ENCODE measurements at places on chromosomes 5 and 9.
A peak's percentile ranks its signal among the peaks of the same experiment; 100 is the strongest.

- DNase-seq = no peak
Measured at GRCh38 chr9:129365196-129365595, 187.1 kb upstream of the IER5L start.

- DNase-seq = no peak
Measured at GRCh38 chr5:160133918-160134304, 14.7 kb upstream of the PWWP2A start.

DNA sequence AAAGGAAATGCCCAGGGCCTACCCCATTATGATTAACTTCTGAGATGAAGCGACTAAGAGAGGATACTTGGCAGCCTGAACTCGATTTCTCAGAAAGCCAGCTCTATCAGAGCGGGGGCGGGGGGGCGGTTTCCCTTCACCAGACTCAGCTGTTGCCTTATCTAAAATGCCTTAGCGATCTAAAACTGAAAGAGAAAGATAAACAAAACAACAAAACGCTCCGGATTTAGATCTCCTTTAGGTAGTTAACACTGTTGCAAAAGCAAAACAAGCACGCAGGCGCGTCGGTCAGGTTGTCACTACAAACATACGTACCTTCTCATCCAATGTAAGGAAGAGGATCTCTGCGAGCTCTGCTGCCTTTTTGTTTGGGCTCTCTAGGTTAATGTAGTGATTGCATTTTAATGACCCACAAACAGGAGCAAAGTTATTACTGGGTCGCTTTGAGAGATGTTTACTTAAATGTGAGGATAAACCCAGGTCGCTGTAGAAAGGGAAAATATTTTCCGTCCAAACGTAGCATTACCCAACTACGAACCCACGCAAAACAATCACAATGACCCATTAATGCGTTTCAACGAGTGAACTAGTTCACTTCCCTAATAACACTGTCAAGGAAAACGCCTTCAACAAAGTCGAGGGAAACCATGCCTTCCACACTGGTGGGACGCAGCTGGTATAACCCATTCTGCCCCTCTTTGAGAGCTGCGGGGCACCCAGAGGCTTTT is 982 bp downstream of the EPB41L4A start:
- DNase-seq = peak; percentile 44

GRCh38 chr5:125715216-125715615 is 708.0 kb upstream of the GRAMD2B start:
- no peak for DNase-seq

- no peak for DNase-seq
Measured at GRCh38 chr5:126920291-126920690, 110.1 kb downstream of the MARCHF3 start.

DNA sequence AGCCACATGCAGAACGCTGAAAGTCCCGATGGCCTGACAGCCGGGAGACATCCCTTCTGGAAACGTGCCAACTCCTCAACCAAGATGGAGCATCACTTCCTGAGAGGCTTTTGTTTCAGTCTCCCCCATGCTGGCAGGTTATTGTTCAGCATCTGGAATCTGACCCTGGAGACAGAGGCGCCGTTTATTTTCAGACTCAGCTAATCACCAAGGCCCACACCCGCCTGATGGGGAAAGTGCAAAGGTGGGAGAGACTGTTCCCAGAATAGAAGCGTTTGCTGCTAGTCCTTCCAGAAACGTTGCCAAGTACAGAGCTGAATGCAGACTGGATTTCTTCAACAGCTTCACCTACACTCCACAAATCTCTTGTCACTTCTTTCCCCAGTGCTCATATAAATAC is 41.8 kb upstream of the S1PR3 start:
- no peak for DNase-seq

DNA sequence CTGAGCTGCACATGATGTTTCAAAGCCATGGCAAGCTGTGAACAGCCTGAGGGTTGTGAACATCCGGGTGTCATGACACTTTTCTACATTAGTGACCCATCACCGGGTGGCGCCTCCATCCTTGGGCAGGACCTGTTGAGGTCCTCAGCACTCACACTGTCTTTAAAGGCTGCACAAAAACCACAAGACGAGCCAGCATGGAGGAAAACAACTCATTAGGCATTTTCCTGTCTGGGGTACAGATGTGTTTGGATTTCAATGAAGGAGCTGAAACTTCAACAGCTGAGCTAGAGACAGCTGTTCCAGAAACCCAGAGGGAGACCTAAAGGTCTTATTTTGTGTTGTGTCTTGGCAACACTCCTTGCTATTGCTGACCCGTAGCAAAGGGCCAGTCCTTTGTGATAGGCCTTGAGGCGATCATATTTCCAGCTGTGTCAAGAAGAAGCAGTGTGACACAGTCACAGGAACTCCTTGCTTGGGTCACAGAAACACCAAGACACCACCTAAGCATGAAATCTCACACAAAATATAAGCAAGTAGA is 151.8 kb upstream of the VLDLR start:
- DNase-seq = peak; percentile 6

DNA sequence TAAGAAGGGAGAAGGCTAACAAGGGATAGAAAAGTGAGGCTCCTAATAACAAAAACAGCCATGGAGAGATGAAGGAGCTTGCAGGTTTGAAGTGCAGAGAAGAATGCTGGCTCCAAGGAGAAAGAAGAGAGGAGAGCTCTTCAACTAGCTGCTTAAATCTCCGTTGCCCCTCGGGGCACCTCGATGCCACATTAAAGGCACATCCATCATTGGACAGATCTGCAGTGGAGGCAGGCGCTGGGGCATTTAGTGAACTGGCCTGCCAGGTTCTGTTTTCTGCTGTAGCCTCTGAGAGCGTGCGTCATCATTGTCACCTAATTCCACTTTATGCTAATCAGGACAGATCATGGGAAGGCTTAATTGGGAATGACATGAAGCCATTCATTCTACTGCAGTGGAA is 1426.2 kb upstream of the WWC1 start:
- no peak for DNase-seq

All from stimulated activated naive CD8-positive, alpha-beta T cell treated with anti-CD3 and anti-CD28 coated beads, Interleukin-15, Interleukin-2, amounts not matched to agents 100 U/mL and 50 U/mL, for 24 hours (primary cell).